Fibroblast of the aortic adventitia (primary cell): ENCODE measurements at places on chromosomes 2 and 18.

DNA sequence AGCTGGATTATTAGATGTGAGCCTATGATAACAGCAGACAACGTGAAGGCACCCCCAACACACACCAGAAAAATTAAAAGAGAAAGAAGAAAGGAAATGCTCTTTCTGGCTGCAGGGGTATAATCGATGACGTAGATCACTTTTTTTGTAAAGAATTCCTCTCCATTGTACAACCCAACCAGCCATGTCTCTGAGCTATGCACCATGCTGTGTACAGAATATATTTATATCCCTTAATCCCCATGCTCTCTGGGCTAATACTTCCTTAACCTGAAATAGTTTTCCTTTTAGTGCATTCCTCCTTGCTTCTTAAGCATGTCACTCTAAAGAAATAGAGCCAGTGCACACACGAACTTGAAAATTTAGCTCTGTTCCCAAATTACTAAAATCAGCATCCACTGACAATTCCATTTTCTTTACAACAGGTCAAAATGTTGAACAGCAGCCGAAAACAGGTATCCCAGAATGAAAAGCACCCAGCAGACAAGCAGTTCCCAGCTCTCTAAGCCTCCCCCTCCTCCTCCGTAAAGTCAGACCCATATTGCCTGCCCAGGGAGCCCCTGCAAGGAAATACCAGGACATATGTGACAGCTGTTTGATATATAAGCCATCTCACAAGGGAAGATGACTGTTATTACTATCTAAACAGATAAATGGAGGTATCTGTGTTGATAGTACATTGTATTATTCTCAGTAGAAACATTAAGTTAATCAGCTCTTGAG is 247.4 kb upstream of the RAB6C start:
- DNase-seq: no peak

DNA sequence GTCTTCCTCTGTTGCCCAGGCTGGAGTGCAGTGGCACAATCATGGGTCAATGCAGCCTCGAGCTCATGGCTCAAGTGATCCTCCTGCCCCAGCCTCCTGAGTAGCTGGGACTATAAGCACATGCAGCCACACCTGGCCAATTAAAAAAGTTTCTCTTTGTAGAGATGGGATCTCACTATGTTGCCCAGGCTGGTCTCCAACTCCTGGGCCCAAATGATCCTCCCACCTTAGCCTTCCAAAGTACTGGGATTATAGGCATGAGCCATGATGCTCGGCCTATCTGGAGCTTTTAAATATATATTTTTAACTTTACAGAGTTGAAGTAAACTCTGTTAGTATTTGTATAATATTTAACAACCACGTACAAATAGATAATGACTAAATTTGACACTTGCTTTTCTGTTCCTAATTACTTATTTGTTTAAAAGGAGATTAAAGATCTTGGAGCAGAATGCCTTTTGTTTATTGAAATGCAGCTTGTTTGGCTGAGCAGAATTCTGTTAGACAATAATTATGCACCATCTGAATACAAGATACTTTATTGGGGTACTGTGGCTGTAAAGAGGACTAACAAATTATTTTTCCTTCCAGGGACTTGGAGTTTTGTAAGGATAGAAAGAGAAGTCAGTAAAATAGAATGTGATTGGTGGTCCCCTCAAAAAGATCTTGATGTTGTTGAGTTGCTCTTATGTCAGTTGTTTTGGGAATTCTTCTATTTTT is 175.0 kb downstream of the FMNL2 start:
- no peak for DNase-seq

GRCh38 chr18:21774722-21775121 is 34.1 kb downstream of the MIB1 start:
- no peak for DNase-seq

- no peak for DNase-seq
Measured at GRCh38 chr2:38602136-38602731, 494 bp downstream of the HNRNPLL start.

- no peak for DNase-seq
Measured at GRCh38 chr2:119792907-119793312, 33.2 kb downstream of the PTPN4 start.

DNA sequence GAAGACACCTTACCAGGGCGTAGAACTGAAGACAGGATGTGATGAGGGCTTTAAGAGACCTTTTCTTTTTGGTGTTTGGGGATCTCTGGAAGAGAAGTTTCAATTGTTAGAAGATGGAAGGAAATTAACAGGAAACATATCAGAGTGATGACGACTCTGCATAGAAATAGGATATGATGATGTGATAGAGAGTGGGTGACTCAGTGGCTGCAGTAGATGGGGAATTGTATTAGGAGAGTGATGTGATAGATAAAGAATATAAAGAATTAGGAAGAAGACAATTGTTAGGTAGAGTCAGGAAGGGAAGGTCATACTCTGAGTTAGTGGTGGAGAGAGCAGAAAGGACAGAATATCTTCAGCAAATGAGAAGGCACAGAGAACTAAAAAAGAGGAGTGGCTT is 593.9 kb downstream of the NYAP2 start:
- DNase-seq: peak; percentile 71

- no peak for DNase-seq
Measured at GRCh38 chr18:21739604-21740537, 721 bp upstream of the MIB1 start.
